Stimulated activated CD4-positive, alpha-beta T cell treated with anti-CD3 and anti-CD28 coated beads, Interleukin-12 subunit alpha, Interleukin-12 subunit beta, amount 100 ng/mL, for 24 hours (primary cell): ENCODE measurements at places on chromosomes 7 and 10.

GRCh38 chr10:103177123-103177522 lies 15.9 kb downstream of the NT5C2 start:
- no peak for DNase-seq

- DNase-seq, result no peak
Measured at GRCh38 chr7:20735346-20736065, 51.2 kb downstream of the SP8 start.

- no peak for DNase-seq
Measured at GRCh38 chr10:70576803-70577517, 25.6 kb downstream of the PRF1 start.

GRCh38 chr10:49330127-49330665 lies 31.2 kb downstream of the C10orf71 start:
- no peak for DNase-seq

GRCh38 chr7:1377111-1377909 lies 82.0 kb downstream of the MICALL2 start:
- DNase-seq, result no peak

- no peak for DNase-seq
Measured at GRCh38 chr10:106114656-106115186, 1049.8 kb downstream of the SORCS1 start.

- DNase-seq, result no peak
Measured at GRCh38 chr10:118035354-118036005, 11.3 kb downstream of the RAB11FIP2 start.
